Tibial artery (tissue), 4 donors: ENCODE measurements at places on chromosomes 6 and 20.

- DNase-seq, result no peak
These were observed 5.5 kb upstream of the PABPC1L start for GRCh38 chr20:44904377-44904776.

DNA sequence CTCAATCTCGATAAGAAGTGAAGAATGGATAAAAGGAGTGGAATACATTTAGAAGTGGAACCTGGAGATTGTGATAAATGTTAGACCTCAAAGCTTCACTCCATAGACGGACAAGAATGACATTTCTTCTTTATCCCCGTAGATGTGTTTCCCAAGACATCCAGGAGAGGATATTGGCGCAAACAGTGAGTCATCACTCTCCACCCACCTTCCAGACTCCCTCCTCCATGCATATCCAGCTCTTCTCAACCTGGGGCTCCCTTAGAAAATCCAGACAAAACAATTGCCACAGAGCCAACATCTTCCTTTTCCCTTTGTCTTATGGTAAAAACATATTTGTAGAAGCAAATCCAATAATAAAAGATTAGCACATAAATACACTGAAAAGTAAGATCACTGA is 586.1 kb downstream of the PTPRT start:
- DNase-seq, result no peak

GRCh38 chr6:3229566-3230178 is 2.2 kb upstream of the TUBB2B start:
- DNase-seq, result no peak

DNA sequence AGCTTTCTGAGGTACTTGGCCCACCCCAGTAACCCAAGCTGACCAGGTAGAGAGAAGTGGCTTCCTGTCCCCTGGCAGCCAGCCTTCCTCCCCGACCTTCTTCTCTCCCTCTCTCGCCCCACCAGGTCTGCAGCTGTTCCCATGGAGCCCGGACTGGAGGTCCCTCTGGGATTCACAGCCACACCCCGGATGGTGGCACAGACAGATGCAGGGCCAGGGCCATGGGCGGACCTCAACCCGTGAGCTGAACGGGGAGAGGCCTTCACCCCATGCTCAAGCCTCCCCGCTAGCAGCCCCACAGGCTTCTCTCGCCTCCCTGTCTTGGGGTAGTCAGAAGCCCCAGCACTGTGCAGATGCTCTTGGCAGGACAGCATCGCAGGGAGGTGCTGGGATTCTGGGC is 41.3 kb downstream of the CPXM1 start:
- DNase-seq, result no peak

DNA sequence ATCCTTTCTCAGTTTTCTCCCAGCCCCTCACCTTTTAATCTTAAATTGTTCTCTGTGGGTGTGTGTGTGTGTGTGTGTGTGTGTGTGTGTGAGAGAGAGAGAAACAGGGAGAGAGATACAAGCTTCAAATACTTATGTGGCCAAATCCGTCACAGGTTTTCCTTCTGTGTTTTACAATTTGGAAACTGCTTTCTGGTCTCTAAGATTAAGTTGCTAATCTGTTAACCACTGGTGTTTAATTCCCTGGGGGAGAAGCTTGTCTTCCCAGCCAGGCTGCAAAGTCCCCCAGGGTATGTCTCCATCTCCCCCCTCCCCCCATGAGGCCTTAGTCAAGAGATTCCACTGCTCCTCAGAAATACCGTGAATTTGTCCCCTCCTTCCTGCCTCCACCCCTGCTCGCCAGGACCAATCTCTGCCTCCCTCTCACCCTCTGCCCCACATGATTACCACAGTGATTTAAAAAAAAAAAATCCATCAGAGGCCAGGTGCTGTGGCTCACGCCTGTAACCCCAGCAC is 49.0 kb downstream of the RIPOR3 start:
- DNase-seq, result no peak

DNA sequence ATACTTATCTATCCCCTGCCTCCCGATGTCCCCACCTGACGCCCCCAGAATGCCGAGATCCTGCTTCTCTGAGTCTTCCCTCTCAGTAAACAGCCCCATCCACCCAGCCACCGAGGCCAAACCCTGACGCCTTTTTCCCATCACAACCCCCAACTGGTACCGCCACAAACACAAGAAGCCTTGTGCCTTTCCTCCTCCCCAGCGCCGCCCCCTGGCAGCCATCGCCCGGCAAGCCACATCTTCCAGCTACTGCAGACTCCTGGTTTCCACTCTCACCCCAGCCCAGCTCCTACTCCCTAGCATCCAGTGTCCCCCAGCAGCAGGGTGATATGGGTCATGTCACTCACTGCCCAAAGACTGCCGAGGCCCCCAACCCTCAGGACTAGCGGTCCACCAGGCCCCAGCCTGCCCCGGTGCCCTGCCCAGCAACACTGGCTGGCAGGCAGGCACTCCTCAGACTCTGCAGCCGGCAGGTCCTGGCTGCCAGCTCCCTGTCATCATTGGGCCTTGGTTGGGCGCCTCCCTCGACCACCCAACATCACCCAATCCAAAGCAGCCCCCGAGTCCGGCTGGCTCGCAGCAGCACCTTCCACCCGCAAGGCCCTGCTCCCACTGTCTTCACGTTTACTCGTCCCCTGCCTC is 11.2 kb downstream of the TCFL5 start:
- DNase-seq, result no peak

GRCh38 chr6:169654598-169655391 is 47.0 kb downstream of the WDR27 start:
- peak; percentile 64 for DNase-seq

- DNase-seq, result no peak
These were observed 1009.7 kb upstream of the GJE1 start for GRCh38 chr6:141123049-141123448.

DNA sequence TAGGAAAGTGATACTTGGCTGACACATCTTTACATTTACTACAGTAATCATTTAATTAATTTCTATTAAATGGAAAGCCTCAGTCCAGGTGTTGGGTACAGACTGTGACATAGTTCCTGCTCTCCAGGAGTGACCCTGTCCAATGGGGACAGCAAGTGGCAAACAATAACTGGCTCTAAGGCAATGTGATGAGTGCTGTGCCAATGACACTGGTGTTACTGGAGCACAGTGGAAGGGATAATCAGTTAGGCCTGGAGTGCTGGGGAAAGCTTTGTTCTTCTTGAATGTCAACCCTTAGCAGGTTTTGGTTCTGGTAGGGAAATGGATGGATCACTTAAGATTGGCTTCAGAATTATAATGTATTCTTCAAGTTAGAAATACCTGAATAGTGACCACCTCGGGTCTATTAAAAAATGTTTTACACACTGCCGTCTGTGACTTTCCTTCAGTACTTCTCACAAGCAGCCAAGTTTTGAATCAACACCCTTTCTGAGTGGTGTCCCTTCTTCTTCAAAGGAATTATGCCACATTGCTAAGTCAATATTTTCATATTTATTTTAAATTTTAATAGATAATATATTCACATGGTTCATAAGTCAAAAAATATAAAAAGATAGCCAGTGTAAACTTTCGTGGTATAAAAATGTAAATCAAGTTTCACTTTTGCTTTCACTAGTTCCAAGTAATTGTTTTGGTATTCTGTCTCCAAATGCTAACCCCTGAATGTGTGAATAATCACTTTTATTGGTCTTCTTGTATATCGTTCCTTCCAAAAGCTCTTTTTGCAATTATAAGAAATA is 9.6 kb downstream of the CMTR1 start:
- no peak for DNase-seq

DNA sequence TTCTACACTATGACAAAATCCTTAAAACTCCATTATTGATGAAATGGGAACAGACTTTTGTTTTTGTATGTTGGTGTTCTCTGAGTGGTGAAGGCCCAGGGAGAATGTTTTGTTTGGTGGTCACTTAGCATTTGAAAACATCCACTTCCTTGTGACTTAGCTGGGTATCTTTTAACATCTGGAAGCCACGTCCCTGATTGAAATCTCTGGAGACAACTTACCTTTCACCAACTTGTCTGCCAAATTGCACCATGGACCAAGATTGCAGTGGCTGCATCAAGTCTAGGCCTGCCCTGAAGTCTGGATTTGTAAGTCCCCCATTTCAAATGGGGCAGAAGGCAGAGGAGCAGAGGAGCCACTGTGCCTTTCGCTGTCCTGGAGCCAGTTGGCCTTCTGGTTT is 534 bp upstream of the EFCAB8 start:
- DNase-seq, result no peak

GRCh38 chr6:31681135-31681671 is 336 bp upstream of the LY6G5C start:
- peak; percentile 76 for DNase-seq

DNA sequence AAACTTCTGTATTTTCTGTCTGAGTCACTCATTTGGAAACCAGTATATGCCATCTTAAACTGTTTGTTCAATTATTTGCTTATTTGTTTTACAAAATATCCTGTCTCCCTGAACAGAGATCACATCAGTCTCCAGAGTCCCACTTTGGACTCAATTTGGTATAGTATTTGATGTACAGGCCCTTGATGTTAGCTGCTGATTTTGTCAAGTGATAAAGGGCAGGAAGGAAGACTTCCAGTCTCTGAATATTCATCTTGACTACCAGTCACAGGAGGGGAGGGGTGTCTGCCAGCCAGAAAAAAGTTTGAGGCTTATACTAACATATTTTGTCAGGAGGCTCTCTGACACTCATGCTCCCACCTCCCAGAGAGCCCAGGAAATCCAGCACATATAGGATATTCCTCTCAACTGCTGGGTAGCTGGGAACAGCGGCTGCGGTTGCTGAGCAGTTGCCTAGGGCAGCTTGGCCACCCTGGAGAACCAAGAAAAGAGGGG is 376.8 kb upstream of the RUNX2 start:
- DNase-seq, result no peak

- DNase-seq, result no peak
These were observed 2.0 kb downstream of the CST5 start for GRCh38 chr20:23877524-23877923.

- DNase-seq, result peak; percentile 93
These were observed 452 bp downstream of the TRAF3IP2 start for GRCh38 chr6:111605100-111605751.

DNA sequence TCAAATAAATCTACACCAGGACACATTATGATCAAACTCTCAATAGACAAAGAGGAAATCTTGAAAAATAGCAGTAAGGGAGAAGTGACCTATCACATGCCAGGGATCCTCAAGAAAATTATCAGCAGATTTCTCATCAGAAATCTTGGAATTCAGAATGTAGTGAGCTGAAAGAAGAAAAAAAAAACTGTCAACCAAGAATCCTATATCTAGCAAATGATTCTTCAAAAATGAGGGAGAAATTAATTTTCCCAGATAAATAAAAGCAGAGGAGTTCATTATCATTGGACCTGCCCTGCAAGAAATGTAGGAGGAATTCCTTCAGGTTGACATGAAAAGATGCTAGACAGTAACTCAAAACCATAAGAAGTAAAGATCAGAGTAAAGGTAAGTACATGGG is 363.6 kb downstream of the TFAP2A start:
- no peak for DNase-seq

GRCh38 chr6:6085928-6086668 is 79.4 kb upstream of the NRN1 start:
- no peak for DNase-seq

GRCh38 chr6:14726816-14727493 is 518.9 kb upstream of the JARID2 start:
- DNase-seq, result no peak

GRCh38 chr6:108742041-108742440 is 106.2 kb upstream of the ARMC2 start:
- DNase-seq, result no peak
